ENCODE measurements at places on chromosomes 2 and 18.
A peak's percentile ranks its signal among the peaks of the same experiment; 100 is the strongest.

GRCh38 chr2:152319822-152320570, 15.0 kb upstream of the FMNL2 start:
- H3K27ac ChIP-seq, result no peak overlapping the region
- H3K4me3 ChIP-seq, result no peak overlapping the region
- H3K4me1 ChIP-seq, result no peaks in the 10 kb centered on the region
- no peak for DNase-seq
- H3K36me3 ChIP-seq, result no peaks in the 10 kb centered on the region

- H3K36me3 ChIP-seq, result no peaks in the 10 kb centered on the region
- DNase-seq, result no peak
- H3K27me3 ChIP-seq, result no peaks in the 10 kb centered on the region
- H3K4me3 ChIP-seq, result no peak overlapping the region
Observed at GRCh38 chr2:1070601-1071000, 120.0 kb downstream of the SNTG2 start.

GRCh38 chr2:42424033-42424432, 63.0 kb upstream of the COX7A2L start:
- H3K4me1 ChIP-seq, result peaks cover 24% of the 10 kb centered on the region
- no peaks in the 10 kb centered on the region for H3K36me3 ChIP-seq
- no peak overlapping the region for H3K4me3 ChIP-seq
- DNase-seq, result peak; percentile 56
- H3K27me3 ChIP-seq, result no peaks in the 10 kb centered on the region
- H3K27ac ChIP-seq, result no peak overlapping the region

GRCh38 chr2:213306316-213306942, 22.2 kb downstream of the SPAG16 start:
- no peaks in the 10 kb centered on the region for H3K27me3 ChIP-seq
- DNase-seq, result peak; percentile 74
- no peaks in the 10 kb centered on the region for H3K36me3 ChIP-seq
- H3K4me1 ChIP-seq, result no peaks in the 10 kb centered on the region
- no peak overlapping the region for H3K27ac ChIP-seq

GRCh38 chr2:15646661-15647060, 55.0 kb downstream of the DDX1 start:
- H3K4me1 ChIP-seq, result no peaks in the 10 kb centered on the region
- H3K4me3 ChIP-seq, result no peak overlapping the region
- no peaks in the 10 kb centered on the region for H3K27me3 ChIP-seq
- no peak overlapping the region for H3K27ac ChIP-seq

- H3K4me1 ChIP-seq, result no peaks in the 10 kb centered on the region
- no peak for DNase-seq
- no peak overlapping the region for H3K4me3 ChIP-seq
- H3K27ac ChIP-seq, result no peak overlapping the region
Observed at GRCh38 chr18:41323044-41323443, 632.0 kb upstream of the PIK3C3 start.

GRCh38 chr18:79597176-79597830, 82.3 kb upstream of the CTDP1 start:
- DNase-seq, result no peak
- H3K27ac ChIP-seq, result no peak overlapping the region
- no peaks in the 10 kb centered on the region for H3K27me3 ChIP-seq

DNA sequence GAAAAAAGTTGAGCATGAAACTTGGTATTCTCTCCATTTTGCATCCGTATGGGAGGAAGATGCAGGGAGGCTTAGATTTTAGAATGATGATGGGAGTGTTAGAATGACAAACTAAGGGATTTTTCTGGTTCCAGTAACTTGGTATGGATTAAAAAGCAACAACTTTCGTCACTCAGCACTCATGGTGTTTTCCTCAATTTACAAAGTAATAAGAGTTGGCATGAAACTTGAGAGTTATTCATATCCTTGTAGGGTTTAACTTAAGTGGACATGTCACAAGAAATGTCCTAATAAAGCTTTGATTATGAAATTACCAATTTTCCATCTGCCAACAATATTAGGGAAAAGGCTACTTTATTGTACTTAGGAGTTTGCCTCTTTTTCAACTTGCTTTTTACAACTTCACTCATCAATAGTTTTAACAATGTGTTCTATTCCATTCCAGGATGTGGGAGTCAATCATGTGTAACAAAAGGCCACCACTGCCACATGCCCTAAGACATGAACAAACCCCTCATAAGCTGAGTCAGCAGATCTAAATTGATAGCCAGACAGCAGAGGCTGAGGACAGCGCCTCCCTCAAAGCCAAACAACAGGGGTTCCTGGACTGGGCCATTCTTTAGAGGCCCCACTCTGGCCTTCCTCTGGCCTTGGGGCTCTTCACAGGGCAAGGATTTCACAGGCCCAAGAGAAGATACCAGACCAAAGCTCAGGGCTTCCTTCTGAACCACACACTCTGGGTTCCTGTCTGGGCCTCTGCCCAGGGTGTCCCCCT, 265.8 kb downstream of the TNS1 start:
- no peaks in the 10 kb centered on the region for H3K27me3 ChIP-seq
- peak; percentile 41 for DNase-seq
- no peaks in the 10 kb centered on the region for H3K36me3 ChIP-seq
- H3K4me3 ChIP-seq, result no peak overlapping the region
- no peak overlapping the region for H3K27ac ChIP-seq
- peaks cover 27% of the 10 kb centered on the region for H3K4me1 ChIP-seq

DNA sequence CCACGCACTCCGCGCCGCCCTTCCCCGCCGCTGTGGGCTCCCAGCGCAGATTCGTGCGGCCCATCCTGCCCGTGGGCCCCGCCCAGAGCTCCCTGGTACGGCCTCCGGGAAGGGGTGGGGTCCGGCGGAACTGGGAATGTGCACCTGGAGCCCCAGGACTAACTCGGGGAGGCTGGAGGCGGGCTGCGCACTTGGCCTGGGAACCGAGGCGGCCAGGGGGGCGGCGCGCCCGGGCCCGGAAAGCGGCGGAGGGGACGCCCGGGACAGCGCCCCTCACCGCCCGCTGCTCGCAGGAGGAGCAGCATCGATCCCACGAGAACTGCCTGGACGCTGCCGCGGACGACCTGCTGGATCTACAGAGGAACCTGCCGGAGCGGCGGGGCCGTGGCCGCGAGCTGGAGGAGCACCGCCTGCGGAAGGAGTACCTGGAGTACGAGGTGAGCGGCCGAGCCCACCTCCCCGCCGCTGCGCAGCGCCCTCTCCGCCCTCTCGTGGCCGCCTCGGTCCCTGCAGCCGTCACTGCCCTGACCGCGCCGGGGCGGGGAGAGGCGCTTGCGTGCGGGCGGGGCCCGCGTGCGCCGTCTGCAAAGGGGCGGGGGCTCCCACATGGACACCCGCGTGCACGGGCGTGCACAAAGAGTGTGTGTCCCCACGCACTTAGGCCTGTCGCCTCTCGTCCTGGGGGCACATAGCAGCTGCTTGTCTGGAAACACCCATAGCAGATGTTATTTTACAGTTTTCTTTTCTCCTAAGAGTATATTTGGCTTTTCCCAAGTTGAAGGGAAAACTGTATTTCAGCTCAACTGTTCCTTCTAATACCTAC, 25.2 kb downstream of the PSD4 start:
- DNase-seq, result peak; percentile 84
- no peaks in the 10 kb centered on the region for H3K4me1 ChIP-seq
- H3K36me3 ChIP-seq, result no peaks in the 10 kb centered on the region

DNA sequence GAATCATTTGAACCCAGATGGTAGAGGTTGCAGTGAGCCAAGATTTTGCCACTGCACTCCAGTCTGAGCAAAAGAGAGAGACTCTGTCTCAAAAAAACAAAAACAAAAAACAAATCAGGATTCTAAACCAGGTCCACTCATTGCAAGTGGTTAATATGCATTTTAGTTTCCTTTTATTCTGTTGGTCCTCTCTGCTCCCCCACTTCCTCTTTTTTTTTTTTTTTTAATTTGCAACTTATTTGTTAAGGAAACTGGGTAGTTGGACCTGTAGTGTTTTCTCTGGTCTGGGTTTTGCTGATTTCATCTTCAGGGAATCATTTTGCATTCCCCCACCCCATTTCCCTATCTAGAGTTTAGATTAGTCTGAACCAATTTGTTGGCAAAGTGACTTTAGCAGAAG, 14.0 kb downstream of the FER1L5 start:
- no peaks in the 10 kb centered on the region for H3K27me3 ChIP-seq
- H3K27ac ChIP-seq, result no peak overlapping the region

GRCh38 chr2:46259777-46260168, 37.4 kb upstream of the EPAS1 start:
- H3K4me1 ChIP-seq, result peaks cover 5% of the 10 kb centered on the region
- H3K36me3 ChIP-seq, result no peaks in the 10 kb centered on the region
- H3K27me3 ChIP-seq, result no peaks in the 10 kb centered on the region
- H3K4me3 ChIP-seq, result no peak overlapping the region
- no peak for DNase-seq
- no peak overlapping the region for H3K27ac ChIP-seq

DNA sequence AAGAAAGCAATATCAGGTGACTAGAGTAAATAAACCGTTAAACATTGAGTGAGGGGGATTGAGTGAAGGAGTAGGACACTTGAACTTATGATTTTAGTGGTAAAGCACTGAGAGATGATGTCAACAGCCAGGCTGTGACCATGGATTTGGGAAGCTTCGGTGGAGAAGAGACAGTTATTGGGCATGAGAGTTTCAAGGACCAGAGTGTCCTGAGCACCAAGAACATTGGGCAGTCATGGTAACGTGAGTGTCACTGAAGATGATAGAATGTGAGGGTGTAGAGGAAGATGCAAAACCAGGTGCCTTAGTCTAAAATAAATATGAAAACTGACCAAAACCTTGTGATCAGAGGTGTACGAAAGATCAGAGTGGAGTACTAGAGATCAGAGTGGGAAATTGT, 248.1 kb downstream of the ASXL3 start:
- H3K27ac ChIP-seq, result no peak overlapping the region
- no peaks in the 10 kb centered on the region for H3K27me3 ChIP-seq
- H3K4me1 ChIP-seq, result no peaks in the 10 kb centered on the region
- no peak for DNase-seq
- no peaks in the 10 kb centered on the region for H3K36me3 ChIP-seq
- no peak overlapping the region for H3K4me3 ChIP-seq

GRCh38 chr2:75453384-75454240, 107.1 kb downstream of the EVA1A start:
- H3K36me3 ChIP-seq, result no peaks in the 10 kb centered on the region
- no peak for DNase-seq
- H3K27ac ChIP-seq, result no peak overlapping the region
- H3K4me1 ChIP-seq, result no peaks in the 10 kb centered on the region
- no peak overlapping the region for H3K4me3 ChIP-seq
